ENCODE measurements at places on chromosomes 13 and 19. TPM values are rescaled to one million over a fixed set of nuclear protein-coding genes. Genes with fewer than 3 reads are reported as not detected.
A peak's percentile ranks its signal among the peaks of the same experiment; 100 is the strongest.

DNA sequence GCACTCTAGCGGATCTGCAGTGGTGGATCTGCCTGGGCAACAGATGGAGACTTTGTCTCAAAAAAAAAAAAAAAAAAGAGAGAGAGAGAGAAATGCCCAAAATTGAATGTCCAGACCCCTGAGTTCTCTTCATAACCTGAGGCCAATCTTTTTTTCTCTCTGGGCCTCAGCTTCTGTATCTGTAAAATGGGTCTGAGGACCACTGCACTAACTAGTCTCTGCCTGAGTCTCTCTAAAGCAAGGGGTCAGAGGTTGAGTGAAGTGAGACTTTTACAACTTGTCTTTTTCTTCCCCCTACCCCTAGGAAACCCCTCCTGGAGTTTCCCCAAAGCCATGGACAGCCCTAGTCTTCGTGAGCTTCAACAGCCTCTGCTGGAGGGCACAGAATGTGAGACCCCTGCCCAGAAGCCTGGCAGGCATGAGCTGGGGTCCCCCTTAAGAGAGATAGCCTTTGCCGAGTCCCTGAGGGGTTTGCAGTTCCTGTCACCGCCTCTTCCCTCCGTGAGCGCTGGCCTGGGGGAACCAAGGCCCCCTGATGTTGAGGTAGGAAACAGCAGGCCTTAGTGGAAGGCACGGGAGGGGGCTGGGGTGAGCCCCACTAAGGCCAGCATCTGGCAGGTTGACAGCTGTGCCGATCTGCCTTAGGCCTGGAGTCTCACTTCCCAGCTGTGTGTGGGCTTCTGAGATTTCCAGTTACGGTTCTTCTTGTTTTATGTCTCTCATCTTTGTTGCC lies 1.8 kb downstream of the TMEM91 start:
- peak; percentile 28 for DNase-seq

The HNRNPL gene
- total RNA-seq: 427 TPM

DNA sequence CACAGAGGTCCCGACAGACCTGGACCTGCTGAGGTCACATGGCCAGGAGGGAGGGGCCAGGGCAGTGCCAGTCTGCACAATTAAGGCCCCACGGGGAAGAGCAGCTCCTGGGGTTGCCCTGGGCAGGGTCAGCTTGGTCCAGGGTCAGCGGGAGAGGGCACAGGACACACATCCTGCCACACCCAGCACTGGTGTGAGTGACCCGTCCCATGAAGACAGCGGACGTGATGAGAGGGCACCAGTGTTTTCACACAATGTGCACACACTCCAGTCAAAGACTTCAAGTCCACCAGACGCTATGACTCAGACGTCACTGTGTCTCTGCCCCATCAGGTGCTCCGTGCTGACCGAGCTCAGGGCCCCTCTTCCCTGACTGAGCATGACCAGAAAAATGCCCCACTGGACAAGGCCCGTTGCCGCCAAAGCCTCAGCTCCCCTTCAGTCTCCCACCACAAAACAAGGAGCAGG lies 4.2 kb downstream of the TMEM259 start:
- DNase-seq: no peak

DNA sequence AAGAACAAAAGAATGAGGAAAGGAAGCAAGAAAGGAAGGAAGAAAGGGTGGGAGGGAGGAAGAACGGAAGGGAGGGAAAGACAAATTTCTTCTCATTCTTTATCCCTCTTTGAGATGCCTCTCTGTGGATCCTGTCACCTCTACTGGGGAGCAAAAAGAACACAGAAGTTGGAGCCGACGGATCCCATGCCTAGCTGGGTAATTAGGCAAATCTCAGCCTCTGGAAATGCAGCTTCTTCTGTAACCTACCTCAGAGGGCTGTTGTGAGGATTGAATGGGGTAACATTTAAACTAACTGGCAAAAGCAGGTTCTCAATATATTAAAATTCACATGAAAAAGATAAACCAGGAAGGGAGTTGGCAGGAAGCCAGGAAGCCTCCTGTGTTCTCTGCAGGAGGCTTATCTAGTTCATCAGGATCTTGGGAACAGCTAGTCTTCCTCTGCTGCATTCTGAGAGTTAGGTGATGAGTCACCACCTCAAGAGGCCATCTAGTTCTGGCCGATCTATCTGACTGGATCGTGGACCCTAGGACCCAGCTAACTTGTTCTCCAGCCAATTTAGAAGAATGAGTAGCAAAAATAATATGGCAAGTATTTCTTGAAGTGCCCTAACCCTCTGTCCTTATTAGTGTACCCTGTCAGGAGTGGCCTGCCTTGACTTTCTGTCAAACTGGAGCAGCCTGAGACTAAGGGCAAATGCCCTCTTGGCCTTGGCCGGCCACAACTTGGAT lies 15.2 kb upstream of the CPB2 start:
- DNase-seq: no peak

GRCh38 chr13:94305033-94305432 lies 174.4 kb downstream of the DCT start:
- DNase-seq: no peak

- DNase-seq: no peak
Observed at GRCh38 chr19:48117515-48118130, 7.0 kb upstream of the PLA2G4C start.

The LILRA2 gene
- total RNA-seq: not detected

DNA sequence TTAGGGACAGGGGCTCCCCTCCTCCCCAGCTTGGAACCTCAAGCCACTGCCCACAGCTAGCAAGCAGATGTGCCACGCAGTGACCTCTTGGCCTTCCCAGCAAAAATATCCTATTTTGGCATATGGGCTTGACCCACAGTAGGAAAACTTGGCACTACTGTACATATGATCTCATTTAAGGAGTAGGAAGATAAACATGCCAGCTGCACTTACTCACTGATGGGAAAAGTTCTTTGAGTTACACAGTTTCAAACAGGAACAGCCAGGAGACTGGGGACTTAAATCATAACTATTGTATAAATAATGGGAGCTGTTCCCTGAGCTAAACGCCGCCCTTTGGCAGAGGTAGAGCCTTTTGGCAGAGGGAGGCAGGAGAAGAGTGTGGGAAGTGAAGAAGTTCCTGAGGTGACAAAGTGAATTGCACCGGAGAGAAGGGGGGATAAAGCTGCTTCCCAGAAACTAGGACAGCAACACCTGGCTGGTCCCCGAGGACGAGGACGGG lies 6.1 kb downstream of the SACS start:
- DNase-seq: no peak

The MBD3L2B gene
- not detected for total RNA-seq

DNA sequence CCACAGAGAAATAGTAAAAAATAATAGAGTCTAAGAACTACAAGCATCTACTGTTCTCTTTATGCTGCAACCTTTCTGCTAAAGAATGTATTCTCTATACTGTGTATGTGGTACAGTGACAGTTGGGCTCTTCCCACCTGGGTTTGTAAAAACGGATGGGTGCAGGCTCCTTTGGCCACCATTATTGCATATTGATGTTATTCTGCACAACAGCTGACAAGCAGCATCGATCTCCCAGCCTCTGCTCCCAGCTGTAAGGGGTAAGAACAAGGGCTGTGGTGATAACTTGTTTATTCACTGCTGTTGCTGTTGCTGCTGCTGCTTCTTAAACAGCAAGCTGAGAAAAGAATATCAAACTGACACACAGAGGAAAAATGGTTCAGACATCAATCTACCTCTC lies 56.1 kb downstream of the KCNRG start:
- no peak for DNase-seq

- no peak for DNase-seq
Observed at GRCh38 chr19:11887234-11887610, 360 bp upstream of the ZNF69 start.

- no peak for DNase-seq
Observed at GRCh38 chr13:46757640-46758039, 39.3 kb downstream of the ESD start.

The ZNF667 gene
- 1.5 TPM for total RNA-seq

GRCh38 chr13:37869756-37870488 lies at the start of gene TRPC4:
TRPC4 (minus strand) TSS chr13:37869772; CDS start chr13:37783333, 86,439 bp downstream.
- DNase-seq: no peak

- no peak for DNase-seq
Observed at GRCh38 chr19:50272263-50272897, 56.8 kb downstream of the KCNC3 start.

DNA sequence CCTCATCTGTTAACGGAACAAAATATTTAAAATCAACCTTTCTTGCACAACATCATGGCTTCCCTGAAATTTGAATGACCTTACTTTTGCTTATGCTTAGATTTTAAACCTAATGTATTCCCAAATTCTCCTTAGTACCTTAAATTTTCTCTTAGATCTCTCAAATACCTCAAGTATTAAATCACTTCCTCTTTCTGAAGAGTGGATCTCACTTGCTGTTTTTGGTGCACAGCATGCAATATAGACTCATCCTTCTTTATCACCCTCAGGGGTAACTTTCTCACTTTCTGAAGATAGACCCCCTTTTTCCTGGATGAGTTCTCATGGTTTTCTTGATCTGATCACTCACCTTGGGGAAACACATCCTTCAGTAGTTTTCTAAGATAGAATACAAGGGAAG lies 871.7 kb downstream of the DACH1 start:
- no peak for DNase-seq

The DIRAS1 gene
- 0.55 TPM for total RNA-seq

DNA sequence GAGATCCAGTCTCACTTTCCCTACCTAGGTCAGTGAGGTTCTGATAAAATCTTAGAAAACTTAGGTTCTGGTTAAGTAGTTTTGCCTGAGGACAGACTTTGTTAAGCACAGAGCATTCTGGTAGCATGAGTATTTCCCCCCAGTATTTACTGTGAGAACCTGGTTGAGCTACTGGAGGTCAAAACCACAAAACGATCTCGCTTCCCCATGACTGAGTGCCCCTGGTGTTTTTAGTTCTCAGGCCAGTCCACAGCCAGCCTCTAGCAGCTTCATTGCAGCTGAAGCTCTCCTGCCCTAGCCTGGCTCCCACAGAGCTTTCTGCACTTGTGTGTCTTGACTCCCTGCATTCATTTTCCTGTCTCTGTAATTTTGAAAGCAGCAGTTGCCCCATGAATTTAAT lies 1138.2 kb downstream of the UQCRFS1 start:
- DNase-seq: no peak

GRCh38 chr19:54147676-54148075 lies 10.1 kb downstream of the CNOT3 start:
- DNase-seq: no peak

DNA sequence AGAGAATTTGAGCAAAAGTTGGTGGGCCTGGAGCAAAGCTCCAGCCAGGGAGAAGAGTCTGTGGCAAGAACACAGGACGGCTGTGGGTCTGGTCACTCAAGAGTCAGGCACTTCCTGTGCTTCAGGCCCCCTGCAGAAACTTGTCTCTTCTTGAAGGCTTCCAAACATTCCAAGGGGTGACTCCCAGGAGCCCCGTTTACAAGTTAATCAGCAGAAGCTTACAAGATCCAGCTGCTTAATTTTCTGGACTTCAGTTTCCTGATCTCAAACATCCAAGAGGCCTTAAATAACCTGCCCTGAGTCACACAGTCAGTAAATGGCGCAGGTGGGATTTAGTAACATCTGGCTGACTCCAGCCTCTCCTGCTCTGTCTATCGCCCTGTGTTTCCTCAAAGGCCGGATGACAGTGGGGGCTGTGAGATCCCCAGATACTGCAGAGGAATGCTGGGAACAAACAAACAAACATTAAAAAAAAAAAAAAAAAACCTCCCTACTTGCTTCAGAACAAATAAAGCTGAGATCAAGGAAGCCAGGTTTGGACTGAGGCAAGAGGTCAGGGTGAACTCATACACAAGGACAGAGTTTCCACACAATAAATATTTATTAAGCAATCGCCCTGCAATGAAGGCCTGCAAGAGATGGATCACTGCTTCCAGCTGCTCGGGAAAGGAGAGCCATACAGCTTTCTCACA lies 175.4 kb upstream of the RFC3 start:
- no peak for DNase-seq

GRCh38 chr13:114079601-114080536 lies 52.6 kb downstream of the RASA3 start:
- no peak for DNase-seq

The CRX gene
- not detected for total RNA-seq

The DOHH gene
- total RNA-seq: 13.5 TPM

The FCER2 gene
- 7.7 TPM for total RNA-seq

- DNase-seq: no peak
Observed at GRCh38 chr19:708154-709143, at the start of gene PALM. PALM (plus strand) TSS chr19:708935; CDS start chr19:709147, 212 bp downstream.

- DNase-seq: no peak
Observed at GRCh38 chr19:2546128-2547032, 70.5 kb downstream of the GADD45B start.

DNA sequence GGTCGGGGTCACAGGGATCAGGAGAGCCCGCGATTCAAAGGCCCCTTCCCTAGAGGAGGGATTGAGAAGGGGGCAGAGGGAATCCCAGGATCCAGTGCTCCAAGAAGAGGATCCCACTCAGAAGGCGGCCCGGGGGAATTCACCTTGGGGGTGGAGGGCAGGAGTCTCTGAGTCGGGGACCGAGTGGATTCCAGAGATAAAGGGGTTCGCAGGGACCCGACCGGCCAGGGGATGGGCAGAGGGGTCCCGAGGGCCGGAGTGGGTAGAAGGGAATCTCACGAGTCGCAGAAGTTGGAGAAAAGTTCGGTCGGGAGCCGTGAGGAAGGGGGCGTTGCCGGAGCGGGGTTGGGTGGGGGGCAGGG lies 261 bp downstream of the PRKD2 start:
- DNase-seq: no peak

The ZNF784 gene
- 6.9 TPM for total RNA-seq

DNA sequence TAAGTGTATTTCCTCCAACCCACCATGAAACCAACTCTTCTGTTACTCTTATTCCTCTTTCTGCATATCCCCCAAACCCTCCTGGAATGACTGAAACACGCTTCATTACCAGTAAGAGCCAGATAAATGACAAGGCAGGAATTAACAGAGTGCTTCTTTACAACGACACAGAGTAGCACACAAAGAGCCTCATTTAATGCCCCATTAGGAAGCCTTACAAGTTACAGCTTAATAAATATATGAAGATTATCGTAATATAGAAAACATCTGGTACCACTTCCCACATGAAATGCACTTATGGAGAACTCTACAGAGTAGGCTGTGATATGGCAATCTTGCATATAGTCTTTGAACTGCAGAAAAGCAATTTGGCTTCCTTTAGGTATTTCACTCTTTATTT lies 116.8 kb downstream of the ENOX1 start:
- DNase-seq: no peak

The STK24 gene
- total RNA-seq: 207 TPM

DNA sequence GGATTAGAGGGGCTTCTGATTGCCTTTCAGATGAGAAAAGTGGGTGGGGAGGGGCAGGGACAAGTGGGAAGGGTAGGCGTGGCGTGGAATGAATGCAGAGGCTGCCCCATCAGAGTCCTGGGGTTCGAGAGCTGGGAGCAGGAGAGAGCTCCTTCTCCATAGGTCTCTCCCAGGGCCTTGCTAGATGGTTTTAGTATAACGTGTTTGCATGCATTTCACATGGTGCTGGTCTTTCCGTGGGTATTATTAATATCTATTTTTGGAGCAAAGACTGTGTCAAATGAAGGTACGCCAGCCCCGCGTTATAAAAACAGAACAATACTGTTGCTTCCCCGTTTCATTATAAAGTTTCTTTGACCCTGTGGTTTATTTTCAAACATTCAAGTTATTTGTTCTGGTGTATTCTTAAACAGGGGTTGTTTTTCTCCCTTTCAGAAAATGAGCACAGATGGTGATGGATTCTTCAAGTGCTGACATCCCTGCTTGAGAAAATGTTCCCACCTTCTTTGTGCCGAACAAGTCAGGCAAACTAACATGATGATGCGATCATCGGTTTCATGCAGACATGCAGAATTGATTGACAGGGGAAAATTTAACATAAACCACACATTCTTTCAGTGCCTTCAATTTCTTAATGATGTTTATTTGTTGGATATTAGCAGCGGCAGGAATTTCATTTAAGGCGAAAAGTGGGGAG lies 62.1 kb upstream of the ZNF536 start:
- no peak for DNase-seq

- DNase-seq: no peak
Observed at GRCh38 chr19:28632371-28633080, 580.4 kb downstream of the UQCRFS1 start.
